Effector CD8-positive, alpha-beta T cell (primary cell): ENCODE measurements at places on chromosomes 1 and 21.

GRCh38 chr1:89610457-89611011 lies 22.4 kb upstream of the LRRC8C start:
- no peak for DNase-seq

DNA sequence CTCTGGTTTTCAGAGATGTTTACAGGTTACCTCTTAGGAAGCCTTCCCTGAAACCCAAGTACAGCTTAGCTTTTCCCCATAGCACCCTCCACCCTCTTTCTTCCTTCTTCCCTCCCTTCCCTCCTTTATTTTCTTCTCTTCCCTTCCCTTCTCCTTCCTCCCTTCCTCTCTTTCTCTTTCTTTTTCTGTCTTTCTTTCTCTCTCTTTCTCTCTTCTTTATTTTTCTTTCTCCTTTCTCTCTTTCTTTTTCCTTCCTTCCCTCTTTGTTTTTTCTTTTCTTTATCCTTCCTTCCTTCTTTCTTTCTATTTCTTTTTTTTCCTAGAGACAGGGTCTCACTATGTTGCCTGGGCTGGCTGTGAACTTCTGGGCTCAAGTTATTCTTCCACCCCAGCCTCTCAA lies 231.6 kb downstream of the SLC35F3 start:
- no peak for DNase-seq

DNA sequence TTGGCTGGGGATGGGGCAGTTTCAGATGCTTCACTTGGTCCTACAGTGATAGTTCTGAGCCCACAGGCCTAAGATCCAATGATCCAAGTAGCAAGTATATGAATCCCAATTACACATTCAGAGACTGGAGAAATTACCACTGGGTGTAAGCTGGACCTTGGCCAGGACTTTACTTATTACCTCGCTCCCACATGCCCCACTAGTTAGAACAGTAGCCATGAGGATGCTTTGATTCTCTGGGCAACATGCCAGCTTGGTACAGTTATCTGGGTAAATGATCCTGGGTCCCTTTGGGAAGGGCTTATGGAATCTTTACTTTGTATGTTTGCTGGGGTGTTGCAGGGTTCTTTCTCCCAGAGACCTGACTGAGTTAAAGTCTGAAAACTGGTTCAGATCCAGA lies 5.0 kb upstream of the FCAMR start:
- DNase-seq: no peak

- DNase-seq: no peak
These were observed 305.3 kb downstream of the KCNT2 start for GRCh38 chr1:196302981-196303380.

GRCh38 chr1:150548632-150549495 lies at the start of gene ADAMTSL4:
Gene ADAMTSL4, plus strand, starts transcription at chr1:150549408. Its CDS starts 2,881 bp downstream, at chr1:150552289.
- no peak for DNase-seq

GRCh38 chr1:67836769-67837168 lies 3.5 kb upstream of the GNG12 start:
- DNase-seq: no peak

GRCh38 chr1:109822749-109823542 lies 59.2 kb upstream of the EPS8L3 start:
- no peak for DNase-seq

- DNase-seq: no peak
These were observed 180.2 kb downstream of the HIVEP3 start for GRCh38 chr1:41738475-41738874.

DNA sequence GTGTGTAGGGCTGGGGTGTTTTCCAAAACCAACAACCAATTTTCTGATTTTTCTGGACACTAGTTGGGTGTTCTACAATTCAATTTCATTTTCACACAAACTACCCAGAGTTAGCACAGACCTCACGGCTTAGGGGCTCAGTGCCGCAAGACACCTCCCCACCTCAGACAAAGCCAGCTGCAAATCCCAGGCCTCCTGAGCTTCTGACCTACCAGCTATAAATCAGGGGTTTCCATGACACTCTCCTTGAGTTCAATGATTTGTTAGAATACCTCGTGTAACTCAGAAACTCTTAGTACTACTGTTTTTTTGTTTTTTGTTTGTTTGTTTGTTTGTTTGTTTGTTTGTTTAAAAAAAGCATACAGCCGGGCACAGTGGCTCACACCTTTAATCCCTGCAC lies 28.7 kb upstream of the FAM89A start:
- DNase-seq: no peak

DNA sequence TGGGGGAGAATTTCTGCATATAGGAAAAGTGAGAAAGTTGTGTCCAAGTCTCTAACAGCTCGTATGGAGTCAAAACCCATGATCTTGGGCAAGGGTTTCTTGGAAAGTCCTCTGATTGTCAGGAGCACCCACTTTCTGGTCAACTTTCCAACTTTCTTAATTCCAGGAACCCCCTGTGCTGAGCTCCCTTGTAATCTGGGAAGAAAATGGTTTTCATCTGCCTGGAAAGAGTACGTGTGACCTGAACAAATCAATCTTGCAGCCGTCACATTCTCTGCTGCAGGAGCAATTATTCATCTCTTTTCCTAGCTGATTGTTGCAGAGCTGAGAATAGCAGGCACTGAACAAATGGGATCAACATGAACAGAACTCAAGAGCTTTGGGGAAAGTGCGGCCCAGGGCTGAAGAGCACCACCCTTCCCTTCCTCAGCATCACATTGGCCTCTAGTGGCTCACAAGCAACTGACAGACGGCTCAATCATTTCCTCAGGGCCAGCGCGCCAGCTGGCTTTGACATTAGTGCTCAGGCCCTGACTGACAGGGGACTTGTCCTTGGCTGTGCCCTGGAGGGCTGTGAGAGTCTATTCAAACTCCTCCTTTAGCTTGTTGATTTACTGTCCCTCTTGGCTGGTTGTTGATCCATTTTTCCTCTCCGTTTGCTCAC lies 295.2 kb downstream of the HLX start:
- DNase-seq: no peak

- DNase-seq: no peak
These were observed 21.0 kb downstream of the XPR1 start for GRCh38 chr1:180652792-180653191.

DNA sequence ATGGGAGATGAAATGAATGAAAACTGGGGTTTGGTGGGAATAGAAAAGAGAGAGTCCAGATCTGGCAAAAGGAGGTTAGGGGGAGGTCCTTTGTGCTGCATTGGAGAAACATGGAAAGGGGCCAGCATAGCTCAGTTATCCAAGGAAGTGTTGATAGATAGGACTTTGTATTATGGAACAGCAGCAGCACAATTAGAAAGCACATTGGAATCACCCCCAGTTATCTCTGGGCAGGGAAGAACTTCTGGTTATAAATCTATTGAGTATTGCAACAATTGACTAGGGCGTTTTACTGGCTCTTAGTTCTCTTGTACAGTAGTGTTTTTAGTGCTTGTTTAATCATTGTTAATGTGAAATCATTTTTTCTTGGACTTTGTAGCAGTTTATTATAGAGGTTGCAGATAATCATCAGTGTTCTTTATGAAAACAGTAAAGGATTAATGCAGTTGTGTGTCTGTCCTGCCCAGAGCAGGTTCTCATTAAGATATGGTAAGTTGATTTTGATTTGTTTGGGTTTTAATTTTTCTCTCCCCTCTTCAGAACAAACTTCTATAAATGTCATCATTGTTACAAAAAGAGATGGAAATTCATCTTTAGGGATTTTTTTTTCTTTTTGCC lies 76.6 kb downstream of the NR5A2 start:
- no peak for DNase-seq

GRCh38 chr1:57411262-57411661 lies 12.6 kb downstream of the DAB1 start:
- no peak for DNase-seq

DNA sequence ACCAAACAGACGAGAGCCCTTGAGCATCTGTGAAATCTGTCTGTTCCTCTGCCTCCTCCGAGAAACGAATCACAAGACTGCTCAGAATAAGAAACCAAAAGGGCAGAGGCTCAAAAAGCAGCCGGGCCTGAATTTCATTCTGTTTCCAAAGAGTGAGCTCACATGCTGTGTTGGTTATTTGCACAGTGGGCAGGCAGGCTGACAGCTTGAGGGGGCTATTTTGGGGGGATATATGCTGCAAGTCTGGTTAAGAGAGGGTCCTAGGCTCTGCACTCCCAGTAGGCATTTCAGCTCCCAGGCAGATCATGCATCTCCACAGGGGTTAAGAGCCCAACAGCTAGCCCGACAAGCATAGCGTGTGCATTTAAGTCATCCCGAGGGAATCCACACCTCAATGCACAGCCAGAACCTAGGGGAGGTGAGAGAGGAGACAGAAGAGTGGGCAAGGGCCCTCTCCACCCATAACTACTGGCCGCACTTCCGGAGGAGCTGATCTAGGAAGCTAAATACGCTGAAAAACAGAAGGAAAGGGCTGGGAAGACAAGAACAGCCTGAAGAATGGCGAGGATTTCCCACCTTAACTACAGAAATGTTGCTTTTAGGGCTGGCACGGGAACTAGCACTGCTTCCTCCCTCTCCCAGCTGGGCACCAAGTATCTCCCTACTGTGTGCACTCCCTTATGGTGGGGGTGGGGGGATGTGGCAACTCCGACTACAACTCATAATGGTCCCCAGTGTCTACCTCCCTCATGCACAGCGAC lies 3.7 kb downstream of the PGBD5 start:
- DNase-seq: no peak

DNA sequence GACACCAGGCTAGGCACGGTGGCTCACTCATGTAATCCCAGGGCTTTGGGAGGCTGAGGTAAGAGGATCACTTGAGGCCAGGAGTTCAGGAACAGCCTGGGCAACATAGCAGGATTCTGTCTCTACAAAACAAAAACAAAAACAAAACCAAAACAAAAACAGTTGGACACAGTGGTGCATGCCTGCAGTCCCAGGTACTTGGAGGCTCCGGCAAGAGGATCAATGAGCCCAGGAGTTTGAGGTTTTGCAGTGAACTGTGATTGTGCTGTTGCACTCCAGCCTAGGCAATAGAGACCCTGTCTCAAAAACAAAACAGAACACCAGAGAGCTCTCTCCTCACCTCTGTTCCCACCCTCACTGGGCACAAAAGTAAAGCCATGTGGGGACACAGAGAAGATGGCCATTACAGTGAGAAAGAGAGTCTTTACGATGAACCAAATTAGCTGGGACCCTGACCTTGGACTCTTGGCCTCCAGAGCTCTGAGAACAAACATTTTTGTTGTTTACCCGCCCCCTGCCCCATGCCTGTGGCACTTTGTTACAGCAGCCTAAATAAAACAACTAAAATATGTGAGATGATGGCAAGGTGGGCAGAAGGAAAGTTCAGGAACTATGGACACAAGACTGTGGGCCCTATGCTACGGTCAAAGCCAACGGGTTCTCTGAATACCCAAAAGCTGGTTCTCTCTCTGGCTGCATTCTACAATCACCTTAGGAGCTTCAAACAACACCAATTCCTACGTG lies 9.8 kb downstream of the NADK start:
- DNase-seq: no peak

DNA sequence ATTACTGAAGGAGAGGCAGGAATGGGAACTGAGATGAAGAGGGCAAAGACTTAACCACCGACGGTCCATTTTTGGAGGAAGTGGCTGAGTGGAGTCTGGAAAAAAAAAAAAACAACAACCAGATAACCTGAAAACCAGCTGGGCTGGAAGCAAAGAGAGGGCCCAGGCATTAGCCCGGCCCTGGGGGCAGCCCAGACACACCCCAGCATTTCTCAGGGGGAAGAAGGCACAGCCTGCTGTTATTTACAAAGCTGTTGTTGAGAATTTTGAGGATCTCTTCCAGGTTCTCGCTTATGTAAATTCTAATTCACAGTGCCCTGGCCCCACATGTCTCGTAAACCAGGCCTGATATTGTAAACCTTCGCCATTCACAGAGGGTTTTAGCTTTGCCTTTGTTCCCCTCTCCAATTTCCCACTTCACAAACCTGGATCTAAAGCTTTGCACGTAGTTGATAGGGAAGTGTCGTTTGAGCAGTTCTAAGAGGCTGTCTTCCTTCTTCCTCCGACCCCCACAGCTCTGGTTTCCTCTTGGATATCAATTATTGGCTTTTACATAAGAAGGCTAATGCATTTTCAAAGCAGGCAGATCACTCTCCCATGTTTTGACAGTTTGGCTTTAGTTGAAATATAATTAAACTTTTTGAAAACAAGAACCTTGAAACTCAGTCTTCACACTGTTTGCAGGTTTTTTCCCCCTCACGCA lies 161.8 kb upstream of the IRF2BP2 start:
- DNase-seq: no peak

DNA sequence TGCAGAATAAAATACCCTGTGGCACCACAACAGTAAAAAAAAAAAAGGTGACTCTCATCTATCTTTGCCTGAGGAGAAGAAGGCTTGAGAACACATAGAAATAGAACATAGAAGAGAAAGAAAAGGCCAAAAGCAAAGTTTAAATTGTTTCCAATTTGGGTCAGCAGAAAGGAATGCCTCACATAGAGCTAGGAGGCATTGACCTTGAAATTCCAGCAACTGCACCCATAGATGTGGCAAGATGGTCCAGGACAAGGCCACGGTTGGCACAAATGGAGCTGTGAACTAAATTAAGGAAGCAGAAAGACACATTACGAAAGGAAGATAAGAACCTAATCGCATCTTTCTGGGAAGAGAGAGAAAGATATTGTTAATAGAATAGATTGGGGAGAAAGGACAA lies 588.3 kb downstream of the LMO4 start:
- no peak for DNase-seq

DNA sequence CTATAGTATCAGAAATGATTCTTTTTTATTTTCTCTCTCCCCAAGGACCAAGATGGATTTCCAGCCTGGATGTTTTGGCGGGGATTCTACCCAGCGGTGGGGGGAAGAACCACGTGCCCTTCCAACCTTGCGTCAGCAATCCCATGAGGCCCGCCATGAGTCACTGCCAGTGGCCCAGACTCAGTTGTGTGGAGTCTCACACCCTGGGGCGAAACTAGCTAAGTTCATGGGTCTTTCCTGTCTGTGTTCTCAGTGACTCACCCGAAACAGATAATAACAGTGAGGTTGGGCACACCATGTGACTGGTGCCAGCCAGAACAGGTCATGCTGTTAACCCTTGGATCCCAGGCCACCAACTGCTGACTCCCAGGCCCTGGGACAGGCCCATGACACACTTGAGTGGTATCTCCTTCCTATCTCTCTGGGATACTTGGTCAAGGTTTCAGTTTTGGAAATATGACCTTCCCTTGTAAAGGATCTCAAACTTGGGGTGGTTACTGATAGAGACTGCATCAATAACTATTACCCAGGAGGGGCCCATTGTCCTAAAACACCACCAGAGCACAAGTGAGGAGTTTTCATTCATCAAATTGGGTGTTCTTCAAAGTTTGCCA lies 98.0 kb upstream of the DUSP10 start:
- no peak for DNase-seq

DNA sequence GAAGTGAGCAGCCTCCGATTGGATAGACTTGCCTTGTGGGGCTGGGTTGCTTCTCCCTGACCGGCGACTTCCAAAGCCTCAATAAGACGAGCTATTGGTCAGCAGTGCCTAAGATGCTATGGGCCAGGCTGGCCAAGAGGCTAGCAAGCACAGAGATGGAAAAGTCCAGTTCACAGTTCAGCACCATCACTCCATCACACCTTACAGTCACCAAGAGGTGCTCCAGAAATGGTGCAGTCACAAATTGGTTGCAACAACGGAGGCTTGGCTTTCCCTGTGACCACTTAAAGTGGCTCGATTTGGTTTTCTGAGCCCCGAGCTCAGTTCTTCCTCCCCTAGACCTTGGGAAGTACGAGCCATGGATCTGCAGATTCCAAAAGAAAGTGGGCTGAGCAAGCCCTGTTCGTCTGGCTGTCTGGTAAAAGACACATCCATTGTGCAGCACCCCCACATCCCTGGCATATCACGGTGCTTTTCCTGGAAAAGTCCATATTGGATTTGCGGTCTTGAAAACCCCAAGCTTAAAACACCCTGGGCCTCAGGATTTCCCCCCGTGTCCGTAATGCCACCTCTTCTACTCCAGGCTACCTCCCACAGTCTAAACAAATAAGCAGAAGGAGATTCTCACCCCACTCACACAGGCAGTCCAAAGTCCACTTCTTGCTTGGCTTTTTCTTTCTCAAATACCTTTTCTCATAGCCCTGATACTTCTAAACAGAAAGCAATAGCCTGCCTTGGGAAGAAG lies 1.3 kb downstream of the SLAMF1 start:
- no peak for DNase-seq
